Stimulated activated CD8-positive, alpha-beta memory T cell treated with anti-CD3 and anti-CD28 coated beads, Interleukin-4, amount 100 ng/mL, for 1 hour (primary cell): ENCODE measurements at places on chromosomes 3 and 15.

DNA sequence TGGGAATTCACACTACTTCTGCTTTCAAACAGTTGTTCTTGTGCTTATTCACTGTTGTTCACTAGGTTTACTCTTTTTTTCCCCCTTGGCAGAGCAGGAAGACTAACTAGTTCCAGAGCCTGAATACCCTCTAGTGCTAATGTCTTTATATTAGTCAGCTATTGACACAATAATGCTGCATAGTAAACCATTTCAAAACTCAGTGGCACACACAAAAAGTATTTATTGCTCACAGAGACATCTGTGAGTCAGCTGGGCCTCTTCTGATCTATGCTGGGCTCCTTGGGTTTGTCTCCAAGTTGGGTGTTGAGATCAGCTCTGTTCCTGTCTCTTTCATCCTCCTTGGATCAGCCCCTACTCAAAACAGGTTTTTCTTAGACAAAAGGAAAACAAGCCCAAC, 51.1 kb downstream of the RSRC1 start:
- DNase-seq: no peak

DNA sequence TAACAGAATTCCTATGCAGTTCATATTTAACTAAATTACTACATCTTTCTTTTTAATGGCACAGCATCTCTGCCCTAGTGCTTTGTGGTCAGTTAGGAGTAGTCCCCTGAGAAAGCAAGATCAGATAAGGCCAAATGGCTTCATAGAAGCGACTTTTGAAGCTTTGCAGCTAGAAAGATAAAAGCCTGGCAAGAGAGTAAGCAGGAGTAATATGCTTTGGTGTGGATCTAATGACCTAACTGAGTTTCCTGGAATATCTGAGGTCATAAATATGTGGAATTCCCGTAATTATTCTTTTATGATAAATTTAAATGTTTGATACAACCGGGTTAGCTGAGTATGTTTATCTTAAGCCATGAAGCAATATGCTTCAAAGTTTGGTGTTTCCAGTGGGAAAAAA, 374.9 kb upstream of the LRRC3B start:
- DNase-seq: no peak

DNA sequence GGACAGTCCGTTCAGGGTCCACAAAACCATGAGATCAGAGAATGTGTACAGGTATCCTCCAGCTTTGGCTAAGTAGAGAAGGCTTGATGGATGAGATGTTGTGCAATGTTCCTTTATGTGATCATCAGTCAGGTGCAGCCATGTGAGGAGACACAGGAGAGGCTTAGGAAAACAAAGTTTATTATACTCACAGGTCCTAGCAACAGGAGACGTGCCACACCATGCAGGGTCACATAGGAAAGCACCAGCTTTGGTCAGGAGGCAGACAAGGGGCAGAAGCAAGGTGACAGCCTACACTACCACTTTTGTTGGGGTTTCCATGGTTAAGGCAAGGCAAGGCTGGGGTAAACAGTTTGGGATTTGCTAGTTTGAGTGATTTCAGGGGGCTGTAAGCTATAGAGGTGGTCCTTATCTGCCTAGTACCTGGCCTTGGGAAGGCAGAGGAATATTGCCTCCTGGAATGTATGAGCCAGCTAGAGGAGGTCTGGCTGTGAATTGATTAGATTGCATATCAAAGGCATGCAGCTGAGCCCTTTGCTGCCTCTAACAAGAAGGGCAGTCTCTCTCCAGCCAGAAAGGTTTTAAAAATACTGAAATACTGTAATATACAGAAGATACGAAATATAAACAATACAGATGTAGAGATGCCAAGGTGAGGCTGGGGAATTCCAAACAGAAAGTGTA, 248.6 kb downstream of the RYR3 start:
- DNase-seq: no peak

DNA sequence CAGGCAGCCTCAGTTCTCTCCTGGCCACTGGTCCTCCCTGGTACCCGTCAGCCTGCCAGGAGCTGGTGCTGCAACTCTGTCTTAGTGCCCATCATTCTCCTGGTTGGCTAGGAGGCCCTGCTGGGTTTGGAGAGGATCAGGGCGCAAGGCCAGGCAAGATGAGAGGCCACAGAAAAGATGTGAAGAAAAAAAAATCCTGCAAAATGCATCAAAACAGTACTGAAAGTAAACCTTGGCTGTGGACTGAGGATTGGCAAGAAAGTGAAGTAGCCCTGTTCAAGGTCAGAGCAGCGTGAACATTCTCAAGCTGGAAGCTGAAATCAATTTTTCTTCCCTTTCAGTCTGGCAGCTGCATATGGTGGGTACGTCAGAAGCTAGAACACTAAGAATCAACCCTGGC, 74.2 kb downstream of the GTF2E1 start:
- DNase-seq: no peak

DNA sequence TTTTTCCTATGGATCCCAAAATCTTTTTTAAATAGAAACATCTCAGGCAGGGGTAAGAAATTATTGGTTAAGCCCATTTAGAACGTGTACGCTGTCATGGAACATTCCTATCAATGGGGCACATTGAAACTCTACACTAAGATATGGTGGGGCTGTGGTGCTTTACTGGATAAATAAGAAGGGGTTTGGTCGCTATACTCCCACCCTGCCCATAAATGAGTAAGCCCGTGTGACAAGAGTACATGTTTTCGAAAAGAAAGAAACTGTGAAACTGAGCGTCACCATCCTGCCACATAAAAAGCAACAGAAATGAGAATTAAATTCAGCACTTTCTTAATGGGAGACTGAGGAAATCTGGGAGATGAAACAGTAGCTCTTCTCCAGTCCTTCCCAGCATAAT, 929.7 kb upstream of the CFAP20DC start:
- no peak for DNase-seq

DNA sequence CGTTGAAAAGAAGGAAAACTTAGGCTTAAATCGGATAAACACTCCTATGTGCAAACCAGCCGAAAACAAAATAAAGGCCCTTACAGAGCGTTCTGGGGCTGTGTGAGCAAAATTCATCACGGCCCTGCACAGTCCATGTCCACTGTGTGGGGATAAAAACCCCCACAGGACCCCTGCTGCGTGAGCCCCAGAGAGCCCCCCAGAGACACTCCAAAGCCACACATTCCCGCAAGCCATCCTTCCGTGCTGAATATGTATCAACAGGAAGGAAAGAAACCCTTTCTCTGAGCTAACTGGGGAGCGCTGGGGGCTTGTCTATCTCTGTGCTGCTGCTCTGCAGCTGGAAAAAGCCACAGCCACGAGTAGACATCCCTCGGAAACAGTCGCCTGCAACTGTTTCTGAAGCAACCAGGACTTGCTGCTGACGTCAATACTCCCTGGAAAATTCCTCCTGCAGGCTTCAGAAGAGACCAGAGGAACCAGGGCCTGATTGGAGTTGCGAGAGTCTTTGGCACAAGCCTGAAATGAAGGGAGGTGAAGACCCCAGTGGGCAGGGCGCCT, 72.7 kb downstream of the NUP210 start:
- DNase-seq: no peak

- no peak for DNase-seq
Observed at GRCh38 chr3:167306319-167306718, 73.8 kb downstream of the ZBBX start.

- no peak for DNase-seq
Observed at GRCh38 chr15:77999486-77999885, 78.0 kb downstream of the TBC1D2B start.

DNA sequence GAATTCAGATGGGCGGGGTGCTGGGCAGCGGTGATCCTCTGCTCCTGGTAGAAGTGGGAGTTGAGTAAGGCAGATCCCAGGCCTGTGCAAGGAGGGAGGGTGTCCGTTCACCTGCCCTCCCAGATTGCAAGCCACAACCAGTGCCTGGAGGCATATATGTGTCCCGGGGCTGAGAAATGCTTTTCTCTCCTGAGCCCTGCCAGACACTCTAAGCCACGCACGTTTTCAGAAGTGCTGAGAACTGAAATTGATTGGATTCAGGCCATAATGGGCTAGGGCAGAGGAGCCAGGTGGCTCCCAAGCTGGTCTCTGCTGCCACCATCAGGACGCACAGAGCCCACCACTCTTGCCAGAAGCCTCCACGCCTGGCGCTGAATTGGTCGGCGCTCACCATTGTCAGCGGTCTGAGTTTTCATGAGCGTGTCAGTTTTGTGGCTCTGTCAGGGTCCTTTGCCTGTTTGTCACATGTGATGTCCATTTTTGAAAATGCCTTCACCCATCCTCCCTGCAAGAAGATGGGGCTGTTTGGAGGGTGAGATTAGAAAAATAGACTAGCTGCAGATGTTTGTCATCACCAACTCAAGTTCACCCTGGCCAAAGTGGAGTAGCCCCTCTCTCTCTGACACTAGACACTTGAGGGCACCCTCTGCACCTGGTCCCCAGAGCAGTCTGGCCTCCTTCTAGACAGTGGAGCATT, 15.4 kb upstream of the BFSP2 start:
- DNase-seq: no peak

- DNase-seq: no peak
Observed at GRCh38 chr3:169505577-169506230, 157.8 kb downstream of the MECOM start.

GRCh38 chr3:39277893-39278615, 1.8 kb downstream of the CX3CR1 start:
- no peak for DNase-seq

- peak; percentile 36 for DNase-seq
Observed at GRCh38 chr3:187027531-187028278, 97.4 kb downstream of the ST6GAL1 start.

DNA sequence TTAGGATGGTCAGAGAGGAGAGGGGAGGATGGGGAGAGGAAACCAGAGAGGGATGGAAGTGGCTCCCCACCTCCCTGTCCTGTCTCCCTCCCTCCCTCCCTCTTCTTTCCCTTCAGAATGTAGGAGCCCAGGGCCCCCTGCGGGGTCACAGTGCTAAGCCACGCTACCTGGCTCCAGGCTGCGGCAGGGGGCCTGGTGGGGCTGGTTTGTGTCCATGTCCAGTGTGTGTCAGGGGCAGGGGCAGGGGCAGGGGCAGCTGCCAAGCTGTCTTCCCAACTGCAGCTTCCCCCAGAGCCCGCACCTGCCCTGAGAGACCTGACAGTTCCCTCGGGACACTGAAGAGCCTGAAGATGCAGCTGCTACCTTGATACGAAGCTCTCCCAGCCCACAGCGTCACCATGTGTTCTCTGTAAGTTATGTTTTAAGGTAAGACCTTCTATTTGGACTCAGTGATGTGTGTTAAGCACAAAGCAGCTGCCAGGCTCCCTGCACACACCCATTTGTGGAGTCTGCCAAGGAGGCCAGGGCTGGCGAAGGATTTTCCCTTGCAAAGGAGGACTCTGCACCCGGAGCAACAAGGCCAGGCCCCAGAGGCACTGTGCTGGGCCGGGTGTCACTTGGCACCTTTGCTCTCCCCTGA, 121.8 kb upstream of the SMAD3 start:
- no peak for DNase-seq

DNA sequence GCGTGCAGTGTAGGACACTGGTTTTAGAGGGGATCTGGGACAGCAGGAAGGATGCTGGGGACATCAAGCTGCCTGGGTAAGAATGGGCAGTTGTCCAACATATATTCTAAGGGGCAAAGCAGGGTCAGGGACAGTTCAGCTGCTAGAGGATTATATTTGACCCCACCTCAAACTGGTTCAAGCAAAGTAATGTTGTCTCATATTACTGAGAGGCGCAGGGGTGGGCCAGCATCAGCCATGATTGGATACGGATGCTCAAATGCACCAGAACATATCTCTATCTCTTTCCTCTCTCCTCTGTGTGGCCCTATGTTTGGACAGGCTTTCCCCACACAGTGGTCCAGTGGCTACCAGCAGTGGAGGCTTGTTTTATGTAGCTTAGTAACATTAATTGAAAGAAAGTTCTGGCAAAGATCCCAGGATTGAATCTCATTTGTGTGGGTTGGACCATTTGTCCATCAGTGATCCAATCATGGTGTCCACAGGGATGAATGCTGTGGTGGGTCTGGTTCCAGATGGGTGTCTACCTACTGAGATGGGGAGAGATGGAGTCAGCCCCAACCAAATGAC, 49.8 kb upstream of the RGMA start:
- no peak for DNase-seq

DNA sequence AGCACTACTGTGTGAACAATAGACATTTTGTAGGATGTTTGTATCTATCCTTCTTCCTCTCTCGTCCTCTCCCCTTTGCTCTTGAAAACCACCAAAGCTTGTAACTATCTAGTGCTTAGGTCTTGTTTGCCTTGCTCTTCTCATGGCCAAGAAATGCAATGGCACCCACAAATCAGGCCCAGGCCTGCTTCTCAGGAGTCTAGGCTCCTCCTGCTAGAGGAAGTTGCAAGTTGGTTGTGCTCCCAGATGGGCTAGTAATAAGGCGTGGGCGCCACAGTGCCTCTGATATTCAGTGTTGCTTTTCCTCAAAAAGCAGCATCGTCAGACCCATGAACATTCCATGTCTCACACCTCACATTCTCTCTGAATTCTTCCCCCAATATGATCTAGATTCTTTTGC, 28.7 kb downstream of the ZNF385D start:
- no peak for DNase-seq

- no peak for DNase-seq
Observed at GRCh38 chr3:129536374-129536667, 6.7 kb upstream of the H1-8 start.

DNA sequence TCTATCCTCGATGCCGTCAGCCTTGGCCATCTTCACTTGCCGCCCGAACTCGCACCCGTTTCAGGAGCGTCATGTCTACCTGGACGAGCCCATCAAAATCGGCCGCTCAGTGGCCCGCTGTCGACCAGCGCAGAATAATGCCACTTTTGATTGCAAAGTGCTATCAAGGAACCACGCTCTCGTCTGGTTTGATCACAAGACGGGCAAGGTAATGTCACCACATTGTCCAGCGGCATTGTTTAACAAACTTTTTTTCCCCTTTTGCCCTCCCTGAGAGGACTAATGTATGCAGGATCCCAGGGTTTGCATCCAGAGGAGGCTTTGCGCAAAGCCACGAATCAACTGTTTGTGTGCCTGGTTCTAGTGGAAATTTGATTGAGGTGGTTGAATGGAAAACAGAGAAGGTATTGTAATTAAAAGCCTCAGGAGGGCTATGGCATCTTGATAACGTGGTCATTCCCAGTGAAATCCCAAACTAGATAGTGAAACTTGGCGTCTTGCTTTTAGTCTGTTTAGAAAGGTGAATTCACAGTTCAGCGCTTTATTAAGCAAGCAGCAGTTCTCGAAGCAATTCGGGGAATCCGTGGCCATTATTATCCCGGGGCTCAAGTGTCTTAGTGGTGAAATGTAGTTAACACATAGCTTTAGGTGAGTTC, 1.7 kb downstream of the SLMAP start:
- DNase-seq: no peak

DNA sequence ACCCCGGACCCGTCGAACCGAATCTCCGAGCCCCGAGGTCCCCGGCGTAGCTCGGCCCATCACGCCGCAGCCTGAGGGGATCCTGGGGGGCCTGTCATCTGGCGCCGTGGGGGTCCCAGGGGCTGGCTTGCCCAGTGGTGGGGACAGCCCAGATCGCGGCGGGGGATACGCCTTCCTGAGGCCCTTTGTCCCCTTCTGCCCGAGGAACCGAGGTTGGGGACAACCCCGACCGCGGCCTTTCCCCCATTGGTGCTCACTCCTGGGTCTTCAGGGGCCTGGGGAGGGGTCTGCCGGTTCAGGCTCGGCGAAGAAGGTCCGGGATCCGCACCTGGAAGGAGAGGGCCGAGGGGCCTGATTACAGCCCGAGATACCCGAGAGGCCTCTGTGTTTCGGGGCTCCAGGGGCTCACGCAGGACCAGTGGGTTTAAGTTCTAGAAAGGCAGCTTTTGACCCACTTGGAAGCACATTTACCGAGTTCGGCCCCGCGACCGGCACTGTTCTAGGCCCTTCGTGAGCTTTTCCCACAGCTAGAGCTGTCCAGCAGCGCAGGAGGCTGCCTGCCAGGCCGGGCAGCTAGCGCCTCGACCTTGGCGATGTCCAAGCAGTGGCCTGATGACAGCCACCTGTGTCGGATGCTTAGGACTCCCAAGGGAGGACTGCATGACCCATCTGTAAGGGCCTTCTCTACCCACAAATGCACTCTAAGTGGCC, 504 bp downstream of the ABHD2 start:
- DNase-seq: no peak
